ENCODE measurements at places on chromosomes 5 and 9.

GRCh38 chr5:53032188-53032587, 43.0 kb downstream of the ITGA2 start:
- no peak for DNase-seq

- no peak for DNase-seq
Observed at GRCh38 chr9:111937301-111937700, 40.7 kb downstream of the UGCG start.

DNA sequence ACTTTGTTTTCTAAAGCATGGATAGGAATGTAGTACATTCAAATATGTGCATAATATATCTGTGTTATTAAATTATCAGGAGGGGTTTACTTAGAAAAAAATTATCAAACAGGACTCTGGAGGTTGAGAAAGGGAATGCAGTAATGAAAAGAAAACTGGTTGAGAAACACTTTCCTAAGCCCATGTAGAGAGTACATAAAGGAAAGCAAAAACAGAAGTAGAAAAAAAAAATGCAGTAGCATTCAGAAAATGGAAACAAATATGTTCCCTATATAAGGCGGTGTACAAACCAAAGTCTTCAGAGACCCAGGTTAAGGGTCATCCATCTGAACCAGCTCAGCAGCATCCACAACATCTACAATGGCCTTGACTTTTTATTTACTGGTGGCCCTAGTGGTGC, at the start of gene IFNA8:
Gene IFNA8 (plus strand): TSS at position 301 of the 400 bp plus-strand sequence. CDS start 60 bp downstream, at position 361.
- DNase-seq = no peak

DNA sequence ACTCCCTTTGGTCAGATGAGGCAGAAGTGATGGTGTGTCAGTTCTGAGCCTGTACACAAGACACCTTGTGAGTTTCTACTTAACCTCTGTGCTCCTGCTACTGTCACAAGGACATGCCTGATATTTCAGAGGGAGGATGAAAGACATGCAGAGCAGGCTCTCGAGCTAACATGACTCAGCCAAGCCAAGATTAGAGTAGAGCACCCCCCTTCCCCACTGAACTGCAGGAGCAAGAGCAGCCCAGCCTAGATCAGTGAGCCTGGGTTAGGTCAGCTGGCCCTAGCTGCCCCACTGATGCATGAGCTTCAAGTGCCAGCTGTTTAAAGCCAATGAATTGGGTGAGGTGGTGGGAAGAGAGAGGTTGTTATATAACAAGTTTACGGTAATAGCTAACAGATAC, 36.7 kb downstream of the BRINP1 start:
- no peak for DNase-seq

GRCh38 chr9:9921805-9922204, 691.0 kb downstream of the PTPRD start:
- DNase-seq = no peak

GRCh38 chr5:138138949-138139780, at the start of gene NME5:
Gene NME5, minus strand, starts transcription at chr5:138139428. Its CDS starts 648 bp downstream, at chr5:138138780.
- DNase-seq = peak; percentile 72

- DNase-seq = no peak
Observed at GRCh38 chr5:91373006-91373405, 10.1 kb downstream of the ARRDC3 start.

DNA sequence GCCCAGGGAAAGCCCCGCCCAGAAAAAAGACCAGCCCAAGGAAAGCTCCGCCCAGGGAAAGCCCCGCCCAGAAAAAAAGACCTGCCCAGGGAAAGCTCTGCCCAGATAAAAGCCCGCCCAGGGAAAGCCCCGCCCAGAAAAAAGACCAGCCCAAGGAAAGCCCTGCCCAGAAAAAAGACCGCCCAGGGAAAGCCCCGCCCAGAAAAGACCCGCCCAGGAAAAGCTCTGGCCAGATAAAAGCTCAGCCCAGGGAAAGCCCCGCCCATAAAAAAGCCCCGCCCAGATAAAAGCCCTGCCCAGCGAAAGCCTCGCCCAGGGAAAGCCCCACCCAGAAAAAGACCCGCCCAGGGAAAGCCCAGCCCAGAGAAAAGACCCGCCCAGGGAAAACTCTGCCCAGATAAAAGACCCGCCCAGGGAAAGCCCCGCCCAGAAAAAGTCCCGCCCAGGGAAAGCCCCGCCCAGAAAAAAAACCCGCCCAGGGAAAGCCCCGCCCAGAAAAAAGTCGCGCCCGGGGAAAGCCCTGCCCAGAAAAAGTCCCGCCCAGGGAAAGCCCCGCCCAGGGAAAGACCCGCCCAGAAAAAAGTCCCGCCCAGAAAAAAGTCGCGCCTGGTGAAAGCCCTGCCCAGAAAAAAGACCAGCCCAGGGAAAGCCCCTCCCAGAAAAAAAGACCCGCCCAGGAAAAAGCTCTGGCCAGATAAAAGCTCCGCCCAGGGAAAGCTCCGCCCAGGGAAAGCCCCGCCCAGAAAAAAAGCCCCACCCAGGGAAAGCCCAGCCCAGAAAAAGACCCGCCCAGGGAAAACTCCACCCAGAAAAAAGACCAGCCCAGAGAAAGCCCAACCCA, 11.9 kb downstream of the GRIN1 start:
- no peak for DNase-seq

DNA sequence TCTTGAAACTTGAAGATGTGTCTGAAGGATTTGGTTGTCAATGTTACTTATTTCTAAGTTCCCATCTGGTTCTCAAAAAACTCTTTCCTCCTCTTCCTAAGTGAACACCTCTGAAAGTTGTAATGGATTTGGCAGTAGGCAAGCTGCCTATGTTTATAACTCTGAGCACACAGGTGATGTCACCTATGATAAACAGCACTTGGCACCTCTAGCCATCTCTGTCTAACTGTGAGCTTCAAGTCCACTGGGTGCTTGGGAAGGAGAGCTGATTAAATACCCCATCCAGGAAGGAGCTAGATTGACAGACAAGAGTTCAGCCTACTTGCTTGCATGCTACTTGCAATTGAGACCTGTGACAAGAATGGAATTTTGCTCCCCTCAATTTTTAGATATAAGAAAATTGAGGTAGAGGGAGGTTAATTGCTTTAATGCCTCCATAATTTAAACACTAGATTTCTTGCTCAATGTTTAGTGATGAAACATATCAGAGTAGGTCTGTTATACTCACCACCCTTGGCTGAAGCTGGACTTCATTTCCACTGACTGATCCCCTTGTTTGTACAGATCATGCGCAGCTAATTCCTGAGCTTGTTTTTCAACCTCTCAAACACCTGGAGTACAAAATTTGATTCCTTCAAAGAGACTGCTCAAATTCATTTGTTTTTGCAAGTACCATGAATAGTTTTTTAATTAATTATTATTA, 49.9 kb downstream of the PDE4D start:
- no peak for DNase-seq

DNA sequence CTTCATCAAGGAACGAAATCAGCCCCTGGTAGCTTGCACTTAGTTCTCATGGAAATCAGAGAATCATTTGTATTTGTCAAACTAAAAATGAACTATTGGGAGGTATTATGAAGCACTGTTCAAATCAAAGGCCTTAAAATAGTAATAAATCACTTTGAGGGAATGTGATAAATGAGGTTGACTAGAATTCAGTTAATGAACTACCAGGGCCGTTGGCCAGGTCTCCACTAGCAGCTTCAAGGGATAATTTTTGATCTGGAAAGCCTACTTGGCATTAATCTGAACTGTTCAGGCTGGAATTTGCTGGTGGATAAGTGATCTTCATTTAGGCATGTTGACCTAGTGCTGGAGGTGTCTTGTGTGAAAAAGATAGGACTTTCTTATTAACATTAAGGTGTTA, 76.4 kb upstream of the GPR151 start:
- no peak for DNase-seq

DNA sequence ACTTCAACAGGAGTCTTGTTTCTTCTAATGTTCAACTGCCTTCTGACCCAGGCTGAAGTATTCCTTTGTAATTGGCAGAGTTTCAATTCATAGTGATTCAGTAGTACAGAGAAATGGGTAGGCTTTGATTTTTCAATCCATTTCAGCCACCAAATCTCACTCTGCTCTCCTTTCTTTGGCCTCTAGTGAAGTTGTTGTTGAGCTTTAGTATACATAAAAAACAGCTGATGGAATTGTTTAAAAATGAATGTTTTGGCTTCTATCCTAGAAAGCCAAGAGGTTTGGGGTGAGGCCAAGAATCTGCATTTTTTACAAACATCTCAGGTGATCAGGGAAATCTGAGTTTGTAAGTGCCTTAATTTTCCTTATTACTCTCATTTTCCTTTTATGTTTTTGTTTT, 182.9 kb upstream of the MAP1B start:
- DNase-seq = no peak

GRCh38 chr9:78463750-78464149, 166.8 kb downstream of the PSAT1 start:
- no peak for DNase-seq

DNA sequence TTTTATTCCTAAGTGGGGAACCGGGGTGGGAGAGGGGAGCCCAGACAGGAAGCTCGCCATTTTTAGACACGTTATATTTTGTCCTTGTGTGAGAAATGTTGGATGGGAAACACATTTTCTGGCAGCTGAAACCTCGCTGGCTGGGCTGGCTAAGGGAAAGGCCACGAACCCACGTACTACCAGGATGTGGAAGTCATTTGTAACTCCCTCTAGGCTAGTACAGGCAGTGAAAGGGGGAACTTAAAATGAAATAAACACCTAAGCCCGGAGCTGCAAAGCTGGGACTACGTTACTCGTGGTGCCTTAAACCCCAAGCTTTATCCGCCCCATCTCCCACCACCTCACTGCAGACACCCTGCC, 42.5 kb downstream of the TMEM174 start:
- no peak for DNase-seq

- no peak for DNase-seq
Observed at GRCh38 chr9:111253742-111254437, 76.1 kb downstream of the OR2K2 start.

DNA sequence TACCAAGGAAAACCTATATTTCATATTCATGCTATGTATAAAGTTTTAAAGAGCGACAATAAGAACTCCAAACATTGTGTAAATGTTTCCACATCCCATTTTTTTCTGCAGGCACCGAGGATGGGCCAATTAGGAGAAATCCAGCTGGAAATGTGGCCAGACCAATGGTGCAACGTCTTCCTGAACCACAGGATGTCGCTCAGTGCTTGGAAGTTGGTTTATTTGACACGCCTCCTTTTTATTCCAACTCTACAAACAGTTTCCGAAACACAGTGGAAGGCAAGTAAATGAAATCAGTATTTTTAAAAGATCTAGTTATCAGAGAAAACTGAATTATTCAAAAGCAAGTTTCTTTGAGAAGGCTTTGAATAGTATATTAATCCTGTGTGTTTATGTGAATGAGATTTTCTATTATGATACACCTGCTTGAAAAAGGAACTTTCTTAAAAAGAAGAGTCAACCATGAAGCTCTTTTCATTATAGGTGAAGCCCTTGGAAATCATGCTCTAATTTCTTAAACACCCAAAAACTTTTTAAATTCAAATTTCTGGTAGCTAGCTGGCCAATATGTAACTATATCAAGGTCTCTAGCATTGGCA, 9.1 kb downstream of the TYRP1 start:
- DNase-seq = no peak

GRCh38 chr5:53997736-53998627, 312.4 kb downstream of the ARL15 start:
- no peak for DNase-seq

GRCh38 chr5:110056580-110057114, 366.9 kb downstream of the MAN2A1 start:
- DNase-seq = no peak

- no peak for DNase-seq
Observed at GRCh38 chr9:8012986-8013385, 213.4 kb upstream of the DMAC1 start.

GRCh38 chr5:23332650-23333251, 174.7 kb upstream of the PRDM9 start:
- no peak for DNase-seq

DNA sequence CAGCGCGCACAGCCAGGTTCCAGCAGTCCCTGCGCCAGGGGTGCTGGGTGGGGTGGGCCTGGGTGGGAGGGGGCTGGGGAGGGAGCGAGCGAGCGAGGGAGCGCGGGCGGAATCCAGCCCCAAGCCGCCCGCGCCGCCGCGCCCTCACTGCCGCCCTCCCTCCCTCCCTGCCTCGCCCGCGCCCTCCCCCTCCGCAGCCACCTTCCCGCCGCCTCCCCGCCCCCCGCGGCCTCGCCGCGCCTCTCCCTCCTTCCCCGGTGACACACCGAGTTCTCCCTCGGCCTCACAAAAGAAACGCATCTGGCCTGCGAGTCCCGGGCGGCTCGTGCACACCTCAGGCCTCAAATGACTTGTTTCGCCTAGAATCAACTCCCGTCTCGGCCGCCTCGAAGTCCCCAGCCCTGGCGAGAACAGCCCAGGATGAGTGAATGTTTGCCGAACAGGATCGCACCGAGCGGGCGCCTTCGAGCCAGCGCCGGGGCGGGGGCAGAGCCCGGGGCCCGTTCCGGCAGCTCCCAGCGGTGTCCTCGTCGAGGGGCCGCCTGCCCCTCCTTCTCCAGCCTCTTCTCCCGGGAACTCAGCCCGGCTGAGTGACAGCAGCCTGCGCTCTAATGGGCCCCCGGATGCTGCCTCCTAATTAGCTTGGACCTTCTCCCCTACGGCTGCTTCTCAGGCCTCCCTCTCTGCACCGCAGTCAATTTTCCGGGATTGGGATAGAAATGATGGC, 371 bp upstream of the PITX1 start:
- no peak for DNase-seq

- no peak for DNase-seq
Observed at GRCh38 chr5:148791334-148791667, 35.1 kb upstream of the ADRB2 start.

DNA sequence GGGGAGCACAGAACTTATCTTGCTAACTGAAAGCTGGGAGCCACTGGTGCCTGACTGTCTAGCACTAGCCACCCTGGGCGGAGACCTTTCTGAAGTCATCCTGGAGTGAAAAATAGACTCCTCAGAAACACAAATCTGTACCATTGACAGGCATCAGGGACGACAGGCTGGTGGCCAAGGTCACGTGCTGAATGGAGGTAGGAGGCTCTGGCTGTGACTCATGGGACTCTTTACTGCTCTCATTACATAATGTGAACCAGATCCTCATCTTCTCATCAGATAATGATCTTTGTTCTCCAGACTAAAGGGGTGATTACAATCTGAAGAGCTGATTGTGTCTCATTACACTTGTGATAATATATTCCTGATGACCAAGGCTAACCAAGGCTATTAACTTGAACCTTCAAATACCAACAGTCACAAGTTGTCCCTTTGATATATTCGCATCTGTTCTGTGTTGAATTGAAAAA, 91.8 kb downstream of the SEMA5A start:
- DNase-seq = no peak

- DNase-seq = no peak
Observed at GRCh38 chr5:105807290-105807689, 1863.4 kb downstream of the EFNA5 start.

- DNase-seq = no peak
Observed at GRCh38 chr9:92948038-92948534, 763 bp downstream of the FGD3 start.

DNA sequence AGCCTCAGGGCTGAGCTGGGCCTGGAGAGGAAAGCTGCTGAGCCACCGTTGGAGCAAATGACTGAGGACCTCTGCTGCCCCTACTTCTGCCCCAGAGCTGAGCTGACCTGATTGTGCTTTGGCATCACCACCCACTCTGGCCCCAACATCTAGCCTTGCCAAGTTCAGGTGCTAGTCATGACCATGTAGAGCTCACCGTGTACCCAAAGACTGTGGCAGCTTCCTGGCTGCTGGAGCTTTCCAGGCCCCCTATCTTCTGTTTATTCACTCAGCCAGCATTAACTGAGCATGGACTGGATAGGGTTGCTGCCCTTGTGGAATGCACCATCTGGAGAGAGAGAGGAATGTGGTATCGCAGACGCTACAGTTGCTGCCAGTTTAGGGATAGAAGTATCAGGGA, 49.1 kb downstream of the JADE2 start:
- no peak for DNase-seq

- DNase-seq = no peak
Observed at GRCh38 chr5:176154821-176155220, 83.4 kb upstream of the SIMC1 start.

Measured in left renal cortex interstitium (tissue), 4 donors.